ENCODE measurements at places on chromosomes 5 and 9.

GRCh38 chr5:6718161-6718681 lies 5.0 kb downstream of the TENT4A start:
- no peak for DNase-seq

DNA sequence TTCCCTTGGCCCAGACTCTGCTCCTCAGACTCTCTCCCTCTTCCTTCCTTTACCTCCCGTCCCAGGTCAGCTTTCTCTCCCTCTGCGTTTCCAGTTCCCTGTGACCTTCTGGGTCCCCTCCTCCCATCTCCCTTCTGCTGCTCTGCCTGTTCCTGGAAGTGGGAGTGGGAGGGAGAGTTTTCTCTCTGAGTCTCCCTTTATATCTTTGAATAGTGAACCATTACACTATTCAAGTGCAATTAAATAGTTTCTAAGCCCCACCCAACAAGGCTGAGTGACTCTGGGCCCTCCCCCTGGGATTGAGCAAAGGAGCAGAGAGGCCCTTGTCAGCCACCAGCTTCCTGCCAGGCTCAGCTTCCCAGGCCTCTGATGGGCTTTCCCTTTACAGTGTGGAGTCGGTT lies 34.8 kb downstream of the THBS4 start:
- no peak for DNase-seq

GRCh38 chr5:121378559-121379359 lies 472.9 kb upstream of the FTMT start:
- DNase-seq, result no peak

DNA sequence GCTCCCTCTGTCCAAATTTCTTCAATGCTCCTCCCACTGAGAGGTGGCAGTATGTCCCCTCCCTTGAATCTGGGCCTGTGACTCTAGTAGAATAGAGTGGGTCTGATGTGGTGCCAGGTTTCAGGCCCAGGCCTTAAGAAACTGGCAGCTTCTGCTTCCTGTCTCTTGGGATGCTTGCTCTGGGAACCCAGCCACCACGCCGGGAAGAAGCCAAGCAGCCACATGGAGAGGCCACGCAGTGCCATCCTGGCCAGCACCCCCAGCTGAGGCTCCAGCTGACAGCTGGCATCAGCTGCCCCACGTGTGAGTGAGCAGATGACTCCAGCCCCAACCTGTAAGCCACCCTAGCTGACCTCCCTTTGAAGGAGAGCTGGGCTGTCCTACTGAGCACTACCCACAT lies 7.3 kb upstream of the TSPAN17 start:
- DNase-seq, result no peak

- DNase-seq, result no peak
Observed at GRCh38 chr5:78534148-78534904, 114.2 kb downstream of the LHFPL2 start.

- no peak for DNase-seq
Observed at GRCh38 chr5:161134083-161134482, 282.1 kb upstream of the ATP10B start.

DNA sequence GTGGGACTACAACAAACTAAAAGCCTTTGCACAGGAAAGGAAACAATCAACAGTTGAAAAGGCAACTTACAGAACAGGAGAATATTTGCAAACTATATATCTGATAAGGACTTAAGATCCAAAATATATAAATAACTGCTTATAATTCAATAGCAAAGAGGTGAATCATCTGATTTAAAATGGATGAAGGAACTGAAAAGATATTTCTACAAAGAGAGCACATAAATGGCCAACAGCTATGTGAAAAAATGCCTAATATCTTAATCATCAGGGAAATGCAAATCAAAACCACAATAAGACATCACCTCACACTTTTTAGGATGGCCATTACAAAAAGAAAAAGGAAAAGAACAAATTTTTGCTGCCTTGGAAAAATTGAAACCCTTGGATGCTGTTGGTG lies 100.4 kb downstream of the LURAP1L start:
- DNase-seq, result no peak

DNA sequence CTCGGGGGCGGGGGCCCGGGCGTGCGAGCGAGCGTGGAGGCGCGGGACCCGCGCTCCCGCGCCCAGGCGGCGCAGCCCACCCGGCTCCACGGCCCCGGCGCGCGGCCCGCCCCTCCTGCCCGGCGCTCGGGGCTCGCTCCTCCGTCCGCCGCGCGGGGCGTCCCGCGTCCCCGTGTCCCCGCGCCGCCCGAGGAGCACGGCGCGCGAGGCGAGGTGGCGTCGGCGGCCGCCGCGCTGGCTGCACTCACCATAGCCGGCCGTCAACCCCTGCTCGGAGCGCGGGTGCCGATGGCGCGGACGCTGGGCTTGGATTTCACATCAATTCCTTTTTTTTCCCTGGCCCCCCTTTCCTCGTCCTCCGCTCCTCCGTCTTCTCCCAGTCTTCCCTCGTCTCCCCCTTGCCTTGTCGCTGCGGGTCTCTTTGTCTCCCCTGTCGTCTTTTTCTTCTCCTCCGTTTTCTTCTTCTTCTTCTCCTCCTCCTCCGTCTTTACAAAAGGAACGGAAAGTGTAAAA lies 494 bp downstream of the PTCH1 start:
- no peak for DNase-seq

Data from NCI-H2107 (cell line).